Activated T-helper 2 cell treated with anti-CD3 and anti-CD28 coated beads, Interferon-gamma antibody, Interleukin-2, Interleukin-4, amounts not matched to agents 10 μg/mL and 5 μg/mL and 100 μg/mL, durations not matched to agents 14 hours and 24 hours and 36 hours (primary cell): ENCODE measurements at places on chromosomes 3 and 15. TPM values are rescaled to one million over a fixed set of nuclear protein-coding genes. Genes with fewer than 3 reads are reported as not detected.

EFCC1 gene
- total RNA-seq, result 0.11 and 0.32 TPM in 2 replicates

- no peaks in the 10 kb centered on the region for H3K4me1 ChIP-seq
- no peaks in the 10 kb centered on the region for H3K36me3 ChIP-seq
- DNase-seq, result no peak
Measured at GRCh38 chr3:26799679-26800317, 177.2 kb downstream of the LRRC3B start.

LINGO1 gene
- total RNA-seq, result not detected in 2 replicates

DNA sequence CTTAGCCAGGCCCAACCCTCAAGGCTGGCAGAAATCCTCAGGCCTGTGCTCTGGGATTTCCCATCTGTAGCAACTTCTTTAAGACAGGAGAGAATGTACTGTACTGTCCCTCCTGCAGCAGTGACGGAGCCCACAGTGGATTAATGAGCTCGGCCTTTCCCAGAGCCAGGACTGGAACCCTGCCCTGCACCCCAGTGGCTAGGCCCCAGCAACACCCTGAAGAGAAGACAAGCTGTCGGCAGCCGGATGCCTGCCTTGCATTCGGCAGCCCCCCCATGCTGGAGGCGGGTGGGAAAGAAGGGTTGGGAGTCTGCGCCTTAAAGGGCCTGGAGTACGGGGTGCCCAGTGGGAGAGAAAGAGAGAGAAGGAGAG, 32.0 kb downstream of the KLHL25 start:
- no peak overlapping the region for H3K27ac ChIP-seq
- peaks cover 5% of the 10 kb centered on the region for H3K4me1 ChIP-seq
- H3K36me3 ChIP-seq, result no peaks in the 10 kb centered on the region
